ENCODE measurements at places on chromosomes 12 and 14.

- DNase-seq: no peak
These were observed 108.7 kb downstream of the PTGER2 start for GRCh38 chr14:52422650-52423356.

- no peak for DNase-seq
These were observed 158.4 kb downstream of the CHST11 start for GRCh38 chr12:104615048-104615561.

GRCh38 chr12:132222096-132222807, 78.0 kb downstream of the NOC4L start:
- DNase-seq: peak; percentile 28

DNA sequence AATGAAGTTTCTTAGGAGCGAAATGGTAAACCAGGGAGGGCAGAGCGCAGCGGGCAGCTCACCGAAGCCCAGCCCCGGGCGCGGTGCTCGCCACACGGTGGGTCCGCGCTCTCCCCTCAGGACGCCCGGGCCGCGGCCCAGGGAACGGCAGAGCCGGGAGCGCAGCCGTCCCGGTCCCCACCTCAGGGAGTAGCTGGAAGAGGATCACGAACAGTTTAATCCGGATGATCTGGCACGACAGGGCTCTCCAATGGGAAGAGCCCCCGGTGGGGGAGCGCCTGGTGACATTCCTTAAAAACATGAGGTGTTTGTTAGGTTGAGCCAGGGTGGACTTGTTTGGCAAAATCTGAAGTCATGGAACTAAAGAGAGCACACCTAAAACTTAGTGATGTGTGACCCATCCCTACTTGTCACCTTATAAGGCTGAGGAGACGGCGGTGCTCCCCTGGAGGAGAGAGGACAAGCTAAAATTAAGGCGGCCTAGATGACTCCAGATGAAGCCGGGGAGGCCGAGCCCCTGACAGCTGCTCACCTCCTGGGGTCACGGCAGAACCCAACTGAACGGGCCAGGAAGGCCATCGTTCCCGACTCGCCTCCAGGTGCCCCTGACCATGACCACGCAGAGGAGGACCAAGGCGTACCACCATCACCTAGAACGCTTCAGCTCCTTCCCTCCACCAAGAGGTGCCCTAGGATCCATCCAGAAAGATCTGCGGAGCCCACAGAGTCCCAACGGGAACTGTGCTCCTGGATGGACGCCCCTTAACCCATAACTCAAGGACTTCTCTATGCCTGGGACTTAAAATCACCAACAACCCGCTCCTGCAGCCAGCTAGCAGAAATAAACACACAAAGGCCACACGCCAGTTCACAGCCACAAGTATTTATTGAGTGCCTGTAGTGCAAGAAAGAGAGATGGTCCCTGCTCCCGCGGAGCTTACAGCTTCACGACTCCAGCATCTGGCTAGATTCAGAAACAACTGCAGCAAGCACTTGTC, 866 bp upstream of the PITPNM2 start:
- no peak for DNase-seq

GRCh38 chr12:190881-191280, 23.1 kb downstream of the SLC6A12 start:
- no peak for DNase-seq

All from activated T-helper 1 cell treated with Interleukin-2 at 50 U/mL for 16 hours (primary cell).